ENCODE measurements at places on chromosomes 2 and 18.

DNA sequence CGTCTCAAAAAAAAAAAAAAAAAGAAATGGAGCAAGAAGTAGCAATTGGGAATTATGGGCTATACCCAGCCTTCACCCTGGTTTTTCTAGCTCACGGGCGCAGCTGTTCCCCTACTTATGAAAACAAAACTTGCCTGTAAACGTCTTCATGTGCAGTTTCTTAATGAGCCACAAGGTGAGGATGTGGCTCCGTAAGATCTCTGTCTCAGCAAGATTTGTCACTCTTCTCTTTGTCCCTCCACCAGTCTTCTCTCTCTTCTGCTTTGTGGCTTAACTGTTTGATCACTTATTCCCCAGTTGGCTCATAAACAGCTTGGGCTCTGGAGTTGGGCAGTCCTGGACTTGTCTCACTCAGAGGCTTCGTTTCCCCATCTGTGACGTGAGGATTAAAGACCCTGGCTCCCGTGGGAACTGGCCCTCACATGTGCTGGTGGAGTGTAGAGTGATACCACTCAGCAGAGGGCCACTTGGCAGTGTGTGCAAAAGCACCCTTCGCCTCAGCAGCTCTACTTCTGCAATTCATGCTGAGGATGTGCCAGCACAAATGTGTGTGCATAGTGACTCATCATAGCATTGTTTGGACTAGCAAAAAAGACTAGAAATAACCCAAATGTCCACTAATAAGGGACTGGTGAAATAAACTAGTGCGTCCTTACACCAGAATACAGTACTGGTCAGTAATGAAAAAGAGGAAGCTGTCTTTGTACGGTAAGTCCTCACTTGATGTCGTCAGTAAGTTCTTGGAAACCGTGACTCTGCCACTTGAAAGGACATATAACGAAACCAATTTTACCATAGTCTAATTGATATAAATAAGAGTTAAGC lies 8.7 kb downstream of the CEP68 start:
- DNase-seq, result no peak

DNA sequence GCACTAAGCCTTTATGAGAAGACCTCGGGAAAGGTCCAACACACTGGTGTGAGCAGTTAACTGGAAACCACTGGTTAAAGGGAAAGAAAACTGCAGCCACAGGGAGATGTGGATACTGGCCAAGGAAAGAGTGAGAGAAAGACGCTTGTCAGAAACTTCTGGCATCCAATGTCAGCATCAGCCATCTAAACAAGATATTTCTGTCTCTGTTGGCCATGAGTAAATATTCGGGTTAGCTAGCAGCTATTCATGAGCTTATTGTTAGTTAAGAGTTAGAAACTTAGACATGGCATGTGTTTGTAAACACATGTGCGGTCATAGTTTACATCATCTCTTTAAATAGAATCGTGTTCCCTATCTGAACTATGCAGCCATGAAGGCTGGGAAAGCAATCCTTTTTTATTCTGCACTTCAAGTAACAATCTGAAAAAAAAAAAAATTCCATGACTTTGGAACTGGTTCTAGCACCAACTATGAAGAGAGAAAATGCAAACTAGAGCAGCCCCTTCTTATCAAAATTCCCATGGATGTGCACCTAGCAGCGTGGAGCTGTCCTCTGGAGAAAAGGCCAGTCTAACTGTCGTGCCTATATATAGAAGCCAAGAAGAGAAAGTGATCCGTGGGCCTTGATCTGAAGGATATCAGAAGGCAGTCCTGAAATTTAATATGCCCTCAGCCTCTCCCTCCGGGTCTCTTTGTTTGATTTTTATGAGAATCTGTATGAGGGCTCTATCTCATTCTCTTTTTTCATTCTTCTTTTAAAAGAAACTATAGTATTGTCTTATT lies 84.0 kb upstream of the RFX8 start:
- DNase-seq, result no peak

DNA sequence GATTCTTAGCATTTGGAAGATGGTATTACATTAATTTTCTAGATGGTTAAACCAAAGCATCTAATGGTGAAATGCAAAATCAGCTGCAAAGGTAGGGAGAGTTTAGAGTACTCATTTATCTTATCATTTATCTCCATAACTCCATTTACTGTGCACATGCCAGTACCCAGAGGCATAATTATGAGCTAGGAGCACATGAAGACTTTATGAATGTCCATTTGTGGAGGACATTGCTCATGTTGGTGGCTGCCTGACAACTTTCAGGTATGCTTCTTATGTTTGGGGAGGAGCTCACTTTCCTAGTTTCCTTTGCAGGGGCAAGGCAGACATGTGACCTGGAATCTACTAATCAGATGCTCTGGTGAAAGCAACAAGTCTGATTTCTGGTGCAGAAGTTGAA lies 134.0 kb downstream of the NRP2 start:
- no peak for DNase-seq

DNA sequence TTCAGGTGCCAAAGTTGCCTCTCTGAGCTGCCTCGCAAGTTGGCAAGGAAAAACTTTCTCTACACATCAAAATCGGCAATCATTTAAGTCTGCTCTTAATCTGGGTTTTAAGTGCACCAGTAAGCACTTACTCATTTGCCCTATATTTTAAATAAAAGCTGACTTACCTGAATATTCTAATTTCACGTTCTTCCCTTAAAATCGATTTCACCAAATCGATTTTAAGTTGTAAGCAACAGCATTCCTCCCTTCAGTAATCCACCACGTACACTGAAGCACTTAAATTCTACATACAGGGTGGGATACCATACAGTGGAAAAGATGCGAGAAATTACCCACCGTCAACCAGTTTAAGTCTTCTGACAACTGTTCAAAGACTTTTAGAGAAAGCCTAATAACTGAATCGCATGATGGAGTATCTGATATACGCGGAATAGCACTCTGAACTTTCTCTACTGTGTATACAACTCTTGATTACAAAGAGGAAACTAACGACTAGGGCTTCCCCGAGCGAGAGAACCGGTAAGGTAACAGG lies 1.6 kb downstream of the PPP3R1 start:
- DNase-seq, result no peak

- no peak for DNase-seq
Measured at GRCh38 chr2:205218056-205218455, 464.2 kb upstream of the NRP2 start.

DNA sequence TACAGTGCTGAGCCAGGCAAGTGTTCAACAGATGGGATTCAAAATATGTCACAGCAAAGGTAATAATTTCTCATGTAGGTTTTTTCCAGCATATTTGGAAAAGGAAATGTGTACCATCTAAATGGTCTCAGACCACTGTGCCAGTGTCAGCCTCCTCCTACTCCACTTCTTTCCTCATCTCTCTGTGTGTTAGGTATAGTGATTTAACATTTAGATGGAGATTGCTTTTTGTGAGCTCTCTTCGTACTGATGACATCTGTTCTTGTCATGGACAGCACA lies 80.9 kb upstream of the TSPYL6 start:
- no peak for DNase-seq

DNA sequence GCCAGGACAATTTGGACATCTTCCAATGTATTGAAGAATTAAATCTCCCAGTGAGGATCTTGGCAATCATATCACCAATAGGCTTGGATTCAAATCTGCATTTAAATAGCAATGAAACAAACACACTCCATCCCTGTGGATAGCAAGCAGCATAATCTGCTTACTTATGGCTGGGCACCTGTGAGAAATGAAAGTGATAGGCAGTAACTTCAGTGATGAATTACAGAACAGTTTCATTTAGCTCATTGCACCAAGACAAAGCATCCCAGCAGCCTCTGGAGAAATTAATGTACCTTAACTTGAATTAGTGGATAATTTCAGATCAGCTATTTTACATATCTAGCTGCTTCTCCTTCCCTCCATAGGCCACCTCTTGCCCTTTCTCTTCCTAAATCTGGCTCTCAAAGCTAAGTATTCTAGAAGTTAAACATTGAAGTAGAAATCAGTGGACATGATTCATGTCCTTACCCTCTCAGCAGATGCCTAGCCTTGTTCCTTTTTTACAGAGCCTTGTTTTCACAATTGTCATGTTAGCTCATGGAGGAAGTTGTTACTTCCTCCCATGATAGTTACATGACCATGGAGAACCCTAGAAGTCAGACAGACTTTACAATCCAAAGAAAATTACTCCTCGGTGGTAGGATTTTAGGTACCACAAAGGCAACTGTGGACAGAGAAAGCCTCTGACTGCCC lies 88.5 kb upstream of the TACR1 start:
- DNase-seq, result no peak

Data from stimulated activated CD4-positive, alpha-beta T cell treated with anti-CD3 and anti-CD28 coated beads, Interleukin-1b, Interleukin-23, amount 100 ng/mL, for 1 hour (primary cell).